ENCODE measurements at places on chromosomes 7 and 10.

- no peak for DNase-seq
Observed at GRCh38 chr7:12716134-12716681, 28.8 kb downstream of the ARL4A start.

DNA sequence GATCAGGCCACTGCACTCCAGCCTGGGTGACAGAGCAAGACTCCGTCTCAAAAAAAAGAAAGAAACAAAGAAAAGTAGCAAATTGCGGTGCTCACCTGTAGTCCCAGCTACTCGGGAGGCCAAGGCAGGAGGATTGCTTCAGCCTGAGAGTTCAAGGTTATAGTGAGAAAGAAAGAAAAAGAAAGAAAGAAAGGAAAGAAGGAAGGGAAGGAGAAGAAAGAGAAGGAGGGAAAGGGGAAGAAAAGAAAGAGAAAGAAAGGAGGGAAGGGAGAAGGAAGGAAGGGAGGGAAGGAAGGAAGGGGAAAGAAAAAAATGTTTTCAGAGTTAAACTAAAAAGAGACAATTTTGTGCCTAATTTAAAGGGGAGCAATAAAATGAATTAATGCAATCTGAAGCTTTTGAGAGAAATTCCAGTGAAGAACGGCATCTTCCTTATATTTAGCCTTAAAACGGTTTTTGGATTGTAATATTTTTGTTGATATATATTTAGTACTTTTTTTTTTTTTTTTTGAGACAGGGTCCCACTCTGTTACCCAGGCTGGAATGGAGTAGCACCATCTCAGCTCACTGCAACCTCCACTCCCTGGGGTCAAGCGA lies 47.4 kb upstream of the RSBN1L start:
- no peak for DNase-seq

DNA sequence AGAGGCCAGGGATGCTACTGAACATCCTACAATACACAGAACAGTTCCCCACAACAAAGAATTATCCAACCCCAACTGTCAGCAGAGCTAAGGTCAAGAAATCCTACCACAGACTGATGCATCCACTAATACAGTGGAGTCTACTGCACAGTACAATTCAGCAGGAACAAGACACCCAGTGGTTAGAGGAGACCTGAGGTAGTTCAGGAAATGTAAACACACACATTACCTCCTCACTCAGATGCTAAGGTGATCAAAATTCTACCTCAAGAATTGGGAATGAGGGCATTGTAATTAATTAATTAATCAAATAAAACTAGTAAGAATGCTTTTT lies 91.4 kb downstream of the ZFAND4 start:
- DNase-seq, result no peak

DNA sequence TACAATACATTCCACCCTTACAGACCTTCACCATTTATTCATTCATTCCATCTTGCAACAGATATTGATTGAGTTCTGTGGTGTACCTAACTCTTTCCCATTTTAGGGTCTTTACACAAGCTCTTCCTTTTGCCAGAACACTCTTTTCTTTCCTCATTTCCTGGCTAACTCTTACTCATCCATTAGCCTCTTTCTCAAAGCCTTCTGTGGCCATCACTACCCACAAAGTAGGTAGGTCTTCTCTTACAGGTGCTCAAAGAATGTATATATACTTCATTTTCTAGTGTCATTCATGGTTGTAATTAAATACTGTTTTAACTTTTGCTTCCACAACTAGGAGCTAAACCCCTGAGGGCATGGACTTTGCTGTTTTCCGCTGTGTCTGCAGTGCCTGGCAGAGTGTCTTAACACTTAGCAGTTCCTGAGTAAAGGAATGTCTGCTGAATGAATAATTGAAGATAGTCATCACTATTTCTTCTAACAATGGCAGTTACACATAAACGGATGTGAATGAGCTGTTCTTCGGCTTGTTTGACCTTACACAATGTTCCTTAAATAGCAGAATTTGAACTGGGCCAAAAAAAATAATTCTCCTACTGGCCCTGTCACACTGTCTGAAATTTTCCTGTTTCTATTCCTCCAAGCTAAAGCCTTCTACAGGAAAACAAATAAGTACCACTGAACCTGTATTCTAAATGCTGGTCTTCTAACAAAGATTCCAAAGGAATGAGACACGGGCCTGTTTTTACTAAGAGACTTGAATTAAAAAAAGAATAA lies 15.1 kb downstream of the BCAP29 start:
- no peak for DNase-seq

- DNase-seq, result no peak
Observed at GRCh38 chr7:14896461-14896860, 6.1 kb downstream of the DGKB start.

- peak; percentile 43 for DNase-seq
Observed at GRCh38 chr10:129426606-129427005, 40.4 kb upstream of the MGMT start.

DNA sequence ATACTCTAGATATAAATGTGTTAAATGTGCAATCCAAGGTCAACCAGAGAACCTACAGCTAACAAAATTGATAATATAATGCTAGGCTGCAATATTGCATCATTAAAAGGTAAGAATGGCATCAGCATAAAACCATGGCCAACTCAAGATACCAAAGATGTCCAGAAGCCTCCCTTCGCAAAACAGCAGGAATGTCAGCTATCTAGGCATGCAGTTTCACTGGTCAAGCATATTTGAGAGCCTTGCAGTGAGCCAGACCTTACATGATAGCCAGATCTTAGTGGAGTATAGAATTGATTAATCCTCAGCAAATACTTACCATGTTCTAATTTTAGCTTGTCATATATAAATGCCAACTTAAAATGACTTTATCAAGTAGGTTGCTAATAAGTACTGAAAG lies 138.8 kb downstream of the ZEB1 start:
- DNase-seq, result no peak

- no peak for DNase-seq
Observed at GRCh38 chr7:128200376-128200775, 40.7 kb upstream of the LEP start.

DNA sequence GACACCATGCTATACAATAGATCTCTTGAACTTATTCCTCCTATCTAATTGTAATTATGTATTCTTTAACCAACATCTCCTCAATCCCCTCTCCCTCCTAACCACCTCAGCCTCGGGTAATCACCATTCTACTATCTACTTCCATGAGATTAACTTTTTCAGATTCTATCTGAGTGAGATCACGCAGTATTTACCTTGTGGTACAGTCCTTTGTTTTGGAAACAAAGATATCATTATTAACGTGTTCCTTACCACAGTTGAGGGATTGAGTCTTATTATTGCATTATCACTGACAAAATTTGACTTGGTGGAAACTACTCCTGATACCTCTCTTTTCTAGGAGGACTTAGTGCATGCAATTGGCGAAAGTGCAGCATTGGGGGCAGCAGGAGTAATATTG lies 26.0 kb upstream of the HYAL4 start:
- DNase-seq, result no peak

Measured in hematopoietic multipotent progenitor cell (in vitro differentiated cells).